ENCODE measurements at places on chromosomes 2 and 18.

DNA sequence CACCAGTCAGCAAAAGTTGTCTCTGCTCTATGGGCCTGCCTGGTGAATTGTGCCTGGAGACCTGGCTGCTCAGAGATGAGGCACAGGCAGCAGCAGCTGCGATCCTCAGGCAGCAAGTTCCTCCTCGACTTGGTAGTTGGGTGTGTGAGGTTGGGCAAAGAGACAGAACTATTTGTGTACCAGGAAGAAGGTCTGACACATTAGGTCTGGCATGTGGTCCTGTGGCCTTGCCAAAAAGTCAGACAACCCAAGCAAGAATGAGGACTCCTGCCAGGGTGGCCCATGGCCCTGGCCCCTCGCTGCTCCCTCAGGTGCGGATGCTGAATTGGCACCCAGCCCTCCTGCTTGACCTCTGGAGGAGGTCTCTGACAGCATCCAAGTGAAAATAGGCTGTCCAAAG lies 192.7 kb downstream of the DYSF start:
- no peak for DNase-seq

DNA sequence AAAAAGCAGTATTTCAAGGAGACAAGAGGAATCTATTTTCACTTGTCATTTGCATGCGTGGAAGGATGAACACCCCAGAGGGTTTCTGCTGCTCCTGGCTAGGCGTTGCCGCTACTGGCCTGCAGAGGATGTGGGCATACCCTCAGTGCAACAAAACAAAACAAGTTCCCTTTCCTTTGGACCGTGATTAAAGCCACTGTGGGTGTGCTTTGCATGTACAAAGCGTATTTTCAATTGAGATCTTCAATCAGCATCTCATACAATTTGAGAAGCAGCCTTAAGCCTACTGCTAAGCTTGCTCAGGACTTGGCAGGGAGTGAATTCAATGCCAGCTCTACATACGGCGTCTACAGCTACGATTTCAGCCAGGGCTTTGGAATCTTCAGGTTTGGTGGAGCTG lies 298.4 kb downstream of the LPIN1 start:
- no peak for DNase-seq

GRCh38 chr2:117512307-117512706 lies 302.2 kb upstream of the DDX18 start:
- no peak for DNase-seq

DNA sequence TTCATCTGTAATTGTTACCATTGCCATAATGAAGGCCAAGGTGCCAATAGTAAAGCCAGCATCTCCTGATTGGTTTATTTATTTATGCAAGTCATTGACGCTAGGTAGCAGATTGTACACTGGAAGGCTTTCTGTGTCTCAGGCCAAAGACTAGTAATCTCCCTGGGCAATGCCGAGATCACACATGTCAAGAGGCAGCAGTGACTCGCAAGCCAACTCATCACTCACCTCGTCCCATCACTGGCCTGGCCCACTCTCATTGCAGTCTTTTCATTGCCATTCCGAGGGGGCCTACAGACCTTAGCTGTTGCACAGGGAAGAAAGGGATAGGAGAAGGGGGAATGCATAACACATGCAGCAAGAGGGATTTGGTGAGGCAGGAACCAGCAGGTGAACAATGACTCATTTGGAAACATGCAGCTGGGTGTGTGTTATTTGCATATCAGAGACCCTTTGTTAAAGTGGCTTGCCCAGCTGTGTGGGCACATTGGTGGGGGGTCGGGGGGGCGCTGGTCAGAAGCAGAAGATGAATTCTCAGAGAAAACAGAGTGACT lies 448.7 kb upstream of the HNRNPA3 start:
- DNase-seq: no peak

DNA sequence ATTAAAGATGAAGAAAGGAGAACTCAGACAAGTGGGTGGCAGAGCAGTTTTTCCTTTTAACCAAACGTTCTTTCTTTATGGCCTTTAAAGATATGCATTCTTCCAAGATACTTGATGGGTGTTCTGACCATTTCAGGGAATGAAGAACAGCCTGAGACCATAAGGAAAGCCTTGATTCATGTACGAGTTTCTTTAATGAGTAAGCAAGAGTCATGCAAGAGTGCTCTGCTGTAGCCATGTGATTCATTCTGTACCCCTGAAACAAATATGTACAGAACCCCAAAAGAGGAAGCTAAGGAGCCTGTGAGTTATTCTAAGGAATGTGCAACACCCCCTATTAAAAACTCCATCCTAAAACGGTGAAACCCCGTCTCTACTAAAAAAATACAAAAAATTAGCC lies 372.8 kb downstream of the MTX2 start:
- no peak for DNase-seq

DNA sequence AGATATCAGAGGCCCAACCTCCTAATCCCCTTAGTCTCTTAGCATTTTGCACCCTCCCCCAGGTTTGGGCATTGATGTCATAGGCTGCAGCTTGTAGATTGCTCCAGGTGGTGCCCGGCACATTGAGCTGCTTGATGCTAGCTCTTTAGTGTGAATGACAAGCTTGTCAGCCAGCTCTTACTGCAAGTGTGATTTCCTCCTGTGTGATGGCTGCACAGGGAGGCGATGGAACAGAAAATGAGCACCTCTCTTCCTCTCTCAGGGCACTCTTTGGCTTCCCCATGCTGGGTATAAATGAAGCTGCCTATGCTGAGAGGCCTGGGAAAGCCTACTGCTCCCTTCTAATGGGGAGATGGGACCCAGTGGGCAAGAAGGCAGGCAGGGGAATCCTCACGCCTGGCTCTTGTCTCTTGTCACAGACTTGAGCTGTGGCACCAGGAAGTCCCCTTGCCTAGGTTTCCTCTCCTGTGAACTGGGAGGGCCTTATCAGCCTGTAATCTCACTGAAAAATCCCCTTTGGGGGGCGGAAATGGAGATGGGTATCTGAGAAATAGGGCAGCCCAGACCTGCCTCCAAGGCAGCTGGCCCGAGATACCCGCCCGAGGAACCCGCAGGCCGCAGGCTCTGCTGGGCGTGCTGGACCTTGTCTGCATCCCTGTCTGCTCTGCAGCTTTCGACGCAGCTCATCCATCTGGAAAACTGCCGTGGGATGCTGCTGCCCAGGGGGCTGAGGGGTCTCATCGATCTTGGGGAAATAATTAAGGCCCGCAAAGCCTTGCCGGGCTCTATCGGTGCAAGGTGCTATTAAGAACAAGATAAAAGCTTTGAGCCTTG lies 163.5 kb upstream of the CXCR4 start:
- DNase-seq: peak; percentile 23

DNA sequence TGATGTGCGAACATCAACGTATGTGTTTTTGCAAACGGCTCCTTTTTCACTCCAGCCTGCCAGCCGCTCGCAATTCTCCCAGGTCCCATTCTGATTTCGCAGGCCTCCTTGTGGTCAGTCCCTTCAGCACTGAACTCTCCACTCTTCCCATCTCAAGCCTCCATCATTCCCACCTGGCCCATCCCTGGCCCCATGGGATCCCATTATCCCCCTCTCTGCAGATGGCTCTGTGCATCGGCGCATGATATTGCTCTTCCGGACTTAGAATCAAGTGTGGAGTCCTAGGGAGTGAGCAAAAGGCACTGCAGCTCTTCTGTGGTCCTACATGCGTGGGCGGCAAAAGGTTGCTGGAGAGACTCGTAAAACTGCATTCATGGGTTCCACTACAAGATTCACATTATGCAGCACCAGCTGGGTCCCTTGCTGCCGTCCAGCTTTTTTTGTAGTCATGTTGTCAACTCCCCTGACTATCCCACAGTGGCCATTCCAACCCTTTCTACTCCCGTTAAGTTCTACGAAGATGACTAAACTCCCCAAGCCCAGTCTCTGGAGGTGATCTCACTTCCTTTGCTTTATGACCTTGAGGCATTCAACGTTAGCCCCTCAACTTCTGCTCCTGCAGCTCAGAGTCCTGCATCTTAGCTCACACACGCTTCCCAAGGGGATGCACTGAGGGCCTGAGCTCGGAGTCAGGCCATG lies 125.3 kb upstream of the NRP2 start:
- DNase-seq: no peak

DNA sequence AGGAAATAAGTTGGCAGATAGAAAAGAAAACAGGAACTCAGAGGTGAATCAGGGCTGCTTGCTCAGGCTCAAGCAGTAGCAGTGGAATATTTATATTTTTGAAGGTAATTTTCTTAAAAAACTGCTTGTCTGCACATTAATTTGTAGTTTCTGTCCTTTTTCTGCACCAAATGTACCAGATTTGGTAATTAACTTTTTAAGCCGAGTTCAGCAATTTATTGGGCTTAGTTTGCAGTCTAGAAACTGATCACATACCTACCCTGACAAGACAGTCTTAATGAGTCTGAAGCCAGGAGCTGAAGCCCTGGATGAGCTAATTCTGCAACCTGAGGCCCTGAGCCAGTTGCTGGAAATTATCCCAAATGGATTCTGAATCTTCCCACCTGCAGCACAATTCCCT lies 647.0 kb downstream of the TDRD15 start:
- DNase-seq: no peak

- no peak for DNase-seq
Measured at GRCh38 chr2:25955869-25956535, 26.3 kb downstream of the KIF3C start.

DNA sequence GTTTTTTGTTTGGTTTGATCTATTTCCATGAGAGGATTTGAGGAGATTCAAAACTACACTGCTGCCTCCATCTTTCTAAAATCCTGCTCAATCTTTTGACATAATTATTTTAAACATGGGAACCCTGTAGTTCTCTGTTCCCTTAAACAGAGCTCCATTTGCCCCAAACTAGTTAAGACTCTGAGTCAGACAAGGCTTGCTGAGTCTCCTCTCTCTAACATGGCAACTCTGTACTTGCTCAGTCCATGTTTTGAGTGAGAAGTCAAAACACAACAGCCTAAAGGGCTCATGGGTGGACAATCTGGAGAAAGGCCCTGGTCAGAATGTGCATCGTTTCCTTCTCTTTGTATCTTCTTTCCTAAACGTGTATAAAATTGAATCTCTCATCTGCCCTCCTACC lies 7.1 kb upstream of the STAMBP start:
- DNase-seq: no peak

GRCh38 chr2:124882423-124882822 lies 857.3 kb downstream of the CNTNAP5 start:
- no peak for DNase-seq

DNA sequence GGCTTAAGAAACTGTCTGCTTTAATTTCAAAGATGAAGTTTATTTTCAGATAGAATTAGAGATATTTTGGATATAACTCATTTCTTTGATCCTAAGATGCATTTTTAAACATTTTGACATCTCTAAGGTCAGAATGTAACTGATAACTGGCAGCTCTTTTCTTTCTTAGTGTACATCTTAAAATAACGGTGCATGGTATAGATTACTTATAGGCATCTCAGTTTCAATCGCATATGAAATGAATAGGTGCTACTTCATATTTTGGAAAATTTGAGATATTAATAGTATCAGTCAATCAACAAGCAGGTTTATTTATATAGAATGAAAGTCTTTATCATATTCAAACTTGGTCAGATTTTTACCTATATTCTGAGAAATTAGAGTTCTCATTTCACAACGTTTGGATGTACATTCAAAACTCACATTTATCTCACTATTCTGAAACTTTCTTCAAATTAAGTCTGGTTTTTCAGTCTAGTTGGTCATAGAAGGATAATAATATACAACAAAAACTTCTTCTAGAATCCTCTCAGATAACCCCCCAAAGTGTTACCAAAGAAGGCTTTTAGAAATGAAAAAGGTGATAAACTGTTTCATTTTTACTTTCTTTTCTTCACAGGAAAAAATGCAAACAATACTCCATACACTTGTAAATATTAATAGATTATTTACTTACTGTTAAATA lies 122.8 kb upstream of the WDSUB1 start:
- DNase-seq: no peak

DNA sequence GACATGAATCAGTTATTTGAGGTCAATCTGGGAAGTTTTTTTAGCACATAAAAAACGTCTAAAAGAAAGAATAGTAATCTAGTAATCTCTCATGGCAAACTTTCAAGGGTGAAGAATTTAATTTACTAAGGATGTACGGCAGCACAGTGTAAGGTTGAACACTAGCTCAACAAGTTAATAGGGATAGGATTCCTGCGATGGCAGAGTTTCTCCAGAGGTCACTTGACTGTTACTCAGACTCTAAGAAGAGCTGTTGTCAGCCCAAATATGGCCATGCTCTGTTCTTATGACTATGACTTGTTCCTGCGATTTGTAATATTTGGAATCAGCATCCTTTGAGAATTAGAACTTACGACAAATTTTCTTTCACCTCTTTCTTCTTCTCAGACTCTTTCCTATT lies 553.3 kb upstream of the TNP1 start:
- DNase-seq: no peak

DNA sequence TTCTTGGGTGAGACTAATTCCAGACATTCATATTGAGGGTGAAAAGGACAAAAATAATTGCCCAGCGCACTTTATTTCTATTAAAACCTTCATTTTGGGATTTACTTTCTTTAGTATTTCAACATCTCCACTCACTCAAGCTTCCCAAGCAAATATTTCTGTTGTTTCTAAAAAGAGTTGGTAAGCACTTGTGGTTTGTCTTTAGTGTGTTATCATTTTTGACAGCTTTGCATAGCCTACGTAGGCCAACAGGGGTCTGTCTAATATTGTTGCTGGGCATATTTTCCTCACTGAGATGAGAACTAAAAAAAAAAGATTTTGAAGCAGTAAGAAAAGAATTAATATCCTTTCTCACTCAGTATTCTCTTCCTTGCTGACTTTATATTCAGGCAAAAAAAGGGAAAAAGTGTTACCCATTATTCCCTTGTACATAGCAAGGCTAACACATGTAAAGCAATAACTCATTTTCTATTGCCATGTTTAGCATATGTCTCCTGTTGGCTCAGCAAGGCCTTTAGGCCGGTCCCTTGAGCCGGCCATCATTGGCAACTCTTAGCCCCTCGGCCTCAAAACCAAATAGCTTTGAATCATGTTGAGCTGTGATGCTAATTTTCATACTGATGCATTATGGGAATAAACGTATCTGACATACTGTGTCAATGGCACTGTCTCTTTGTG lies 494.2 kb downstream of the ARHGAP15 start:
- DNase-seq: no peak

- no peak for DNase-seq
Measured at GRCh38 chr2:131201098-131201497, 8.2 kb upstream of the POTEE start.

- no peak for DNase-seq
Measured at GRCh38 chr2:83481436-83481835, 977.6 kb downstream of the SUCLG1 start.

GRCh38 chr2:181252262-181253148 lies 204.7 kb upstream of the ITGA4 start:
- no peak for DNase-seq

DNA sequence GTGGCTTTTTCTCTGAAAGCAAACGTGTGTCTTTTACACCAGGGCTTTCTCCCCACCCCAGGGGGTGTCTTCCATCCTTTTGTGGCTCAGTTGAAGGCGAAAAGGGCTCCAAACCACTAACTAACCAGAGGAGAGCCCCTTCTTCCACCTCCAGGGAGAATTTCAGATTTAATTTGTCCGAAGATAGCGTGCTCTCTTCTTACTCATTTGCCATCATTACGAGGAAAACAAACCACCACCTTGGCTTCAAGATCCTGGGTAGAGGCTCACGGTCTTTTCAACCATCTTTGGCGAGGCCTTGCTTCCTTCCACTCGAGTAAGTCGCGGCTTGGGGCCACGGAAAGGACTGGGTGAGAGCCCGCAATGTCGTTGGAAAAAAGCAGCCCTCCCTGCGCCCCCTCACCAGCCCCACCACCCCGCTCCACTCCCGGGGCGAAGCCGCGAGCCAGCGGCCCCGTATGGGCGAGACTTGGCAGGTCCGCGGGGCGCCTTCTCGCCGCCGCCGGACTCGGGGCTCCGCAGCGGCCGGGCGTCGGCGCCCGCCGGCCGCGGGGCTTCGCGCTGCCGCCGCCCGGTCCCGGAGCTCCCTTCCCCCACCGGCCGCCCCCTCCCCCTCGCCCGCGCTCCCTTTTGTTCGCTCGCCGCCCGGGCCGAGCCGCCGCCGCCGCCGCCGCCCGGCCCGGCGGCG lies 1.7 kb upstream of the ZNF532 start:
- no peak for DNase-seq

Measured in activated T-helper 9 cell treated with anti-CD3 and anti-CD28 coated beads, Interleukin-2, amount 50 U/mL, for 16 hours (primary cell).